ENCODE measurements at places on chromosomes 4 and X.
A peak's percentile ranks its signal among the peaks of the same experiment; 100 is the strongest.

DNA sequence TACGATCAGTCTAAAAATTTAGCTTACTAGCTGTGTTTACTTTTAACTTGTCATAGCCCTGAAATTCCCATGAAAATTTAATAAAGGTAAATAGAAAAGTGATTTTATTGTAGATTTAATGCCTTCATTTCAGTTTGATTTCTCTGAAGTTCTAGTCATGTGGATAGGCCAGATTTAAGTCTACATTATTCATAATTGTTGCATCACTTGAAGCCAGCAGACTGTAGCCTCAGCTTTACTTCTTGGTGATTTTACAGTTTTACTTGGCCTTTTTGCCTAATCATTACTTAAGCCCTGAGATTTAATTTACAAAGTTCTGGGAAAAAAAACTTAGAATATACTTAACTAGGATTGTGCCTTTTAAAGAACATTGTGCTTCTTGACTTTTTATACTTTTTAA is 73.5 kb upstream of the FHDC1 start:
- no peak for DNase-seq

DNA sequence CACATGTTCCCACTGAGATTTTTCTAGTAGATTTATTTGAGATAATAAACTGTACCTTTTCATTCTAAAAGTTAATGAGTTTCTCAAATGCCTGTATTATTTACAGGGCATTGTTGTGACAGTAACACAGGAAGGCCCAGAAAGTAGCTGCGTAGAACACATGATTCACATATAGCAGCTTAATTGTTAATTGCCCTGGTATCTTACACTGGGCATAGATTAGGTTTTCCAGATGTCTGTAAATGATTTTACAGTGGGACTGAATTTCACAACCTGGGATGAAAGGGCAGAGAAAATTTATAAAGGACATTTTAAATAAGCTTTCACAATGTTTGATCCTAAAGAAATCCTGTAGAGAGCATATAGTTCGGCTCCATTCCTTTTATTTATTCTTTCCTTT is 27.6 kb downstream of the UGT8 start:
- no peak for DNase-seq

- peak; percentile 20 for DNase-seq
Observed at GRCh38 chrX:10577853-10578252, 42.5 kb downstream of the MID1 start.

DNA sequence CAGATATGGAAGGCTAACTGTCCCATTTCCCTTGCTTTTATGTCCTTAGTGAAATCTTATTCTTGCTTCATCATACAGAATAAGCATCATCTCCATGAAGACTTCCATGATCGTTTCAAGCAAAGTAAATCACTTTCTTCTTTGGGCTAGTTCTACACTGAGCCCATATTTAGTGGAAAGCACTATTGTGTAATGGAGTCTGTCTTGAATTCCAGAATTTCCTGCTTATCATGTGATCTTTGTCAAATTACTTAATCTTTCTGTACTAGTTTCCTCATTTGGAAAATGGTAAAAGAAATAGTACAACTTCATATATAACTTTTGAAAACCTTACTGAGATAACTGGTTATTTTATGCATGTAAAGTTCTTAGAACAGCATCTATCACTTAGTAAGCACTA is 7.6 kb downstream of the ANAPC10 start:
- no peak for DNase-seq
